Vein endothelial cell (primary cell): ENCODE measurements at places on chromosomes 3 and 15. TPM values are rescaled to one million over a fixed set of nuclear protein-coding genes. Genes with fewer than 3 reads are reported as not detected.

GOLGA8S gene
- total RNA-seq: not detected in 2 replicates

SLC51B gene
- total RNA-seq: not detected in 2 replicates

C15orf61 gene
- 2.6 and 3.3 TPM in 2 replicates for total RNA-seq

GTF2E1 gene
- 19.9 and 24.9 TPM in 2 replicates for total RNA-seq

HACL1 gene
- 29.9 and 35.6 TPM in 2 replicates for total RNA-seq

CHRNA7 gene
- 0.33 and 1.4 TPM in 2 replicates for total RNA-seq

ALCAM gene
- total RNA-seq: 130 and 137 TPM in 2 replicates
